ENCODE measurements at places on chromosomes 2 and 18.
A peak's percentile ranks its signal among the peaks of the same experiment; 100 is the strongest.

DNA sequence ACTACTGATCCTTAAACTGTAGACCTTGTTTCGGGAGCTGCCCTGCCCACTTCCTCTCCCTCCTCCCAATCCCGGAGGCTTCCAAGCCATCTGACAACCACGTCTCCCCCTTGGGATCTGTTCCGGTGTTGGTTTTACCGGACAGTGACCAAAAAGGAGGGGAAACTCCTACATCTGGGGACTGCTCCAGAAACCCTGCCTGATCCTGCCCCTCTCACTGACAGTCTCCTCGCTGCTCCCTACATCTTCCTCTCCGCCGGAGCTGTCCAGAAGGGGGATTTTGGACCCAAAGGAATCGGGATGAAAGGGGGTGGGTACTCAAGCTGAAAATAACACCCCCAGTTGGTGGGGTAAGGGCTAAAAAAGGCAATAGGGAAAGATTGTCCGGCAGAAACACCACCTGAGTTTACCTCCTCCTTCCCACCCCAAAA, 1.5 kb downstream of the INO80D start:
- DNase-seq = peak; percentile 84

- DNase-seq = no peak
Measured at GRCh38 chr2:132911726-132912724, 242.0 kb upstream of the LYPD1 start.

- DNase-seq = peak; percentile 23
Measured at GRCh38 chr2:232668805-232669444, 28.2 kb upstream of the GIGYF2 start.

DNA sequence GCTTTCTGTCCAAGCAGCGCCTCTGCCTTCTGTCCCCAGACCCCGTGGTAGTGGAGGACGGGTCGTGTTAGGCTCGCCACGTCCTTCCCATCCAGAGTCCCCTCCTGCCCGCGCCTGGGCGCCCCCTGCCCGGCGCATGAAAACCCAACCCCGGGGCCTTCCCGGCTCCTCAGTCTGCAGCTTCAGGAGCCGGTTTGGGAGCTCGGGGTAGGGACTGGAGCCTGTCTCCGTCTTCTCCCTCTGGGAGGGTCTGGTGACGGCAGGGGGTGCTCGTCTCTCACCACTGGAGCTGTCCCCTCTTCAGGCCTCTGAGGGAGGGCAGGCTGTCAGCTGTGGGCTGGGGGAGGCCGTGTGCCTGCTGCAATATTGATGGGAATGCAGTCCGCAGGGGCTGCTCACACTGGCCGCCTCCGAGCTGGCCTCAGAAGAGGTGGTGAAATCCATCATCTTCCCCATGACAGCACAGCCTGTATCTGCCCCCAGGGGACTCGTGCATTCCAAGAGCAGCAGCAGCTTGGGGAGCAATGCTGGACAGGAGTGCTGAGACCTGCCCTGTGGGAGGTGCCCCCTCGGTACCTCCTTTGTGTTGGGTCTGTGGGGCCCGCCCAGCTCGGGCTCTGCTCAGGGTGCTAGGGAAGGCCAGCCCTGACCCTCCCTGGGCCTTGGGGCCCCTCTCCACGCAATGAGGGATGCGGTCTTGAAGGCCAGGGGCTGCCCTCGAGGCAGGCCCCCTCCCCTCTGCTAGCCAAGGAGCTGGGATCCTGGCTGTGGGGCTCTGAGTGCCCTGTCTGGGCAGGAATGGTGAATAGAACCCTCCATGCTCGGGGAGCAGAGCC, 17.8 kb upstream of the KLHL30 start:
- peak; percentile 31 for DNase-seq

- DNase-seq = no peak
Measured at GRCh38 chr2:86464652-86465051, 23.5 kb downstream of the KDM3A start.

- peak; percentile 78 for DNase-seq
Measured at GRCh38 chr2:223995569-223995968, 38.3 kb downstream of the MRPL44 start.

- DNase-seq = peak; percentile 42
Measured at GRCh38 chr2:169509298-169509885, at the start of gene KLHL41. Gene KLHL41, plus strand, starts transcription at chr2:169509702. Its CDS starts 77 bp downstream, at chr2:169509779.

DNA sequence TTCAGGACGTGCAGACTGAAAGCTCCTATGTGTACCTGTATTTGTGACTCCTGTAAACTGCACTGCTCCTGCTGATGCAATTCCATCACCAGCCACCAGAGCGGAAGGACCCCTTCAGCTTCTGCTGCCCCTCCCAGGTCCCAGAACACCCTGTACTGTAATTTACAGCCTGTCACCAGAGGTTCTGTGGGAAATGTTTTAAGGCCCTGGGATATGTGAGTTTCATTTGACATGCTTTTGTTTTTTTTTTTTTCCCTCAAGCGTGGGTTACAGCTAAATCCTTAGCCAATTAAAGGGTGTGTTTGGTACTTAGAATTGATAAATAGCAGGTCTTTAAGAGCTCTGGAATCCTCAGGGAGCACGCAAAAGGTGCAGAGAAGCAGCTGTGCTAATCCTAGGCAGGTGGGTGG, 79.4 kb downstream of the KCTD1 start:
- no peak for DNase-seq

GRCh38 chr2:154229966-154230365, 358.2 kb downstream of the GALNT13 start:
- no peak for DNase-seq

DNA sequence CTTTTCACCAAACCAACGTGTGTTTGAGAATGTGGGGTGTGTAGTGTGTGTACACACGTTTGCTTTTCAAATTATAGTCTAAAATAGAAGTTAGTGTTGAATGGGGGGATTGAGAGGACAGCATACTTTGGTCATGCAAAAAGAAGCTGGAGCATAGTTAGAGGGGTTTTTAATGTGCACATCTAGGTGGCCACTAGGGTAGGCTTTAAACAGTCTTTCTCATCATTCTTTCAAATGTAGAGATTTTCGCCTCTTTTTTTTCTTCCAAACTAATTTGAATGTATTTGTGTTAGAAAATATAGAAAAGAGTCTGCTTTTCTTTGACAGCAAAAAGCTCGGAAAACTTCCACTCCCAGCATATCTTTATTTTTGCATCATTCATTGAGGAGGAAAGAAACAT, 165.2 kb upstream of the MYO3B start:
- no peak for DNase-seq

DNA sequence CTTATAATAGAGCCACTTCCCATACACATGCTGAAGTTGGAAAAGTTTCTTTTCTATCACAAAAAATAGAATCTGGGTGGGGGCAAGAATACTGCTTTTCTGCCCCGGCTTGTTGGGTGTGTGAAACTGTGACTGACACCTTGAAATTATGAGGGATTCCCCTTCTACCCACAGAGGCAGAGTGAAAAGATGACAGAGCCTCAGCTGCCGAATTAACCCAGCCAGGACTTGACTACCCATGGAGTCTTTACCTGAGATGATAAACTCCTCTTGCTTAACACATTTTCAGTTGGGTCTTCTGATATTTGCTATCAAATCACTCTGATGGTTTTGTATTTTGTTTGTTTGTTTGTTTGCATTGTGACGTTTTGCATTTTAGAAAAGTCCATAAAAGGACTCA, 66.0 kb upstream of the PMAIP1 start:
- DNase-seq = no peak

- peak; percentile 51 for DNase-seq
Measured at GRCh38 chr2:188518381-188518780, 226.7 kb downstream of the GULP1 start.

DNA sequence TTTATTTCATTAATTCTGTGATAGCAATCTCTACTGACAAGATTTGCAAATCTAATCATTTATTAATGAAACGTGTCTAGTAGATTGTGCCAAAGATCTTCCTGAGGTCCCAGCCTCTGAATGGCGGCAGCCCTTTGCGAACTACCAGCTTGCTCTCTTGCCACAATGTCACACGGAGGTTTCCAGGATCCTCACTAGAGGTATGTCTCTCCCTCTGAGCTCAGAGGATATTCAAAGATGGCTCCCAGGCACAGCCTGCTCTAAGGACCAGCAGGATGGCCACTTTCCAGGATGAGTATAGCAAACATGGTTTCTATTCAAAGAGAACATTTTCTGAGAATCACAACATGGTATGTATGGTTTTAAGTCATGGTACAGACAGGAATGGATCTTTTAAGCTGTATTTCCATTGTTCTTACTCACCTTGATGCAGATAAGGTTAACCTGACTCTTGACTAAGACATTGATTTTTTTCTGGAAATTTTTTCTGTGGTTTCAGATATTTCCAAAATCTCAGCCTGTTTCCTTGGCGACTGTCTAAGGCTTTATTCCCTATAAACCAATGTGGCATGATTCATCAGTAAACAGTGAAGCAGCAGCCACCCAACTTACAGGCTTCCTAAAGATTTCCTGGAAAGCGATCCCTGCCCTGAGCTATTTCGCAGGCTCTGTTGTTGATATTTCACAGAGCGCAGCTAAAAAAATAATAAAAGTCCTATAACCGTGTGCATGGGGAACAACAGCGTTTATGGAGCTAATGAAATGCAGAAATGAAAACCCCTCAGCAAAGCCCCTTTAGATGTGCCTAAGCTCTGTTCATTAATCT, 54.1 kb upstream of the KLF7 start:
- DNase-seq = peak; percentile 90

DNA sequence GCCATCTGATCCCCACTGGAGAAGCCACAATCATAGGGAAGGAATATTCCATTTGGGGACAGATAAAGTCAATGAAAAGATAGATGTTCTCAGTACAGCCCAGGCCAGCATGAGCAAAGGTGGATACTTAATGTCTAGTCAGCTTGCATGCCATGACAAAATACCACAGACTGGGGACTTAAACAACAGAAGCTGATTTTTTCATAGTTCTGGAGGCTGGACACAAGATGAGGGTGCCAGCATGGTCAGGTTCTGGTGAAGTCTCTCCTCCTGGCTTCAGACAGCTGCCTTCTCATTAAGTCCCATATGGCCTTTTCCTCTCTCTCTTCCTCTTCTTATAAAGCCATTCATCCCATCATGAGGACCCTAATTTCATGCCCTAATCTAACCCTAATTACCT, 116.1 kb upstream of the CYP1B1 start:
- DNase-seq = no peak

GRCh38 chr2:63861220-63861822, 19.6 kb downstream of the UGP2 start:
- DNase-seq = peak; percentile 64

DNA sequence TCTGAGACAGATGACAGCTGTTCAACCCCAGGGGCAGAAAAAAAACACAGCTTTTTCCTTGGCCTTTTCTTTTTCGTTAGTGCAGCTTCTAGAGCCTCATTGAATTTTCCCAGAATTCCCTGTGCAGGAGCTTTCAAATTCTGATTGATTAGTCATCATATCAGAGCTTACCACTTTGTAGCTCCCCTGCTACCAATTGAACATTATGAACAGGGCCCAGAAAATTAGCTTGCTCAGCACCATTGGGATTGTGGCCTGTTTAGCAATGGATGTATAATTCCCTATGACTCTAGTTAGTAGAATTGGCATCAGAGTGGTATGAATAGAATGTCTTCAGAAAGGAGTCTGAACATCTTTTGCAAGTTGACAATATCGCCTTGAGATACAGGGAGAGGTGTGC, 631.1 kb downstream of the DCC start:
- DNase-seq = no peak

GRCh38 chr18:49768051-49768391, 45.3 kb downstream of the ACAA2 start:
- peak; percentile 51 for DNase-seq

GRCh38 chr2:118380915-118381653, 292.8 kb downstream of the INSIG2 start:
- no peak for DNase-seq

- no peak for DNase-seq
Measured at GRCh38 chr2:16256601-16257321, 316.4 kb downstream of the MYCN start.

GRCh38 chr18:65592435-65592834, 158.4 kb upstream of the CDH7 start:
- DNase-seq = no peak

DNA sequence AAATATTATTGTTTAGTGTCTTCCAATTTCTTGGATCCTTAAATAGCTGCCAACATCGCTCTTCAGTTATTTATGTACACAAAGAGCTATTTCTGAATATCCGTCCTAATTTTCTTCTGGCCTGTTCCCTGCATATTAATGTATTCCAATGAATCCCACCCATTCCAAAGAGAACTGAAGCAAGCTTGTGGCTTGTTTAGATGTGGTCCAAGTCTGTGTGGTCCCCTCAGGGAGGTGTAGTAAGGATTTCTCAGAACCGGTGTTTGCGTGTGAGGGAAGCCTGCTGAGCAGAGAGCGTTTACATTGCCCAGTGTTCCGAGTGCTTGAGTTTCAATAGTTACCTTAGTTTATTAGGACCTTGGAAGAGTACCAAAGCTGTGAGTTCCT, 25.1 kb upstream of the IL1R1 start:
- DNase-seq = no peak

DNA sequence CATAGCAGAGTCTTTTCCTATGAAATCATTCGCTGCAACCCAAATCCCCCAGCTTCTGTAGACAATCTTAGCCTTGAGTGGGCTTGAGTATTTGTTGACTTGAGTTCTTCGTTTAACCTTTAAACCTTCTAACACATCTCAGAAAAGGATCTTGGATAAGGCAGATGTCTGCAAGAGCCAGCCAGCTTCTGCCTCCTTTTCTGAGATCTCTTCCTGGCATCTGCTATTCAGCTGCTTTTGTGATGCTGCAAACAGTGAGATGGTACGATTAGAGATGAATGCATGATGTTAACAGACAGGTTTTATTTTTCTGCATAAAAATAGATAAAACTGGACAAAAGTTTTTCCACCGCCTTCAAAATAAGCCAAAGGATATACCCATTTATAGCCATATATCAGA, 37.5 kb downstream of the NRP2 start:
- DNase-seq = no peak

DNA sequence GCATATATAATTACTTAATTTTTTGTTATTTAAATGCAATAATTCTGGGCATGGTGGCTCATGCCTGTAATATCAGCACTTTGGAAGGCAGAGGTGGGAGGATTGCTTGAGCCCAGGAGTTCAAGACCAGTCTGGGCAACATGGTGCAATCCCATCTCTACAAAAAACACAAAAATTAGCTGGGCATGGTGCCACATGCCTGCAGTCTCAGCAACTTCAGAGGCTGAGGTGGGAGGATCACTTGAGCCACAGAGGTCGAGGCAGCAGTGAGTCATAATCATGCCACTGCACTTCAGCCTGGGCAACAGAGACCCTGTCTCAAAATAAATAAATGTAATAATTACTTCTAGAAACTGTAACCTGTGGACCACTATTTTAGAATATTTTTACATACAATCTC, 21.5 kb upstream of the TMEM87B start:
- DNase-seq = no peak

DNA sequence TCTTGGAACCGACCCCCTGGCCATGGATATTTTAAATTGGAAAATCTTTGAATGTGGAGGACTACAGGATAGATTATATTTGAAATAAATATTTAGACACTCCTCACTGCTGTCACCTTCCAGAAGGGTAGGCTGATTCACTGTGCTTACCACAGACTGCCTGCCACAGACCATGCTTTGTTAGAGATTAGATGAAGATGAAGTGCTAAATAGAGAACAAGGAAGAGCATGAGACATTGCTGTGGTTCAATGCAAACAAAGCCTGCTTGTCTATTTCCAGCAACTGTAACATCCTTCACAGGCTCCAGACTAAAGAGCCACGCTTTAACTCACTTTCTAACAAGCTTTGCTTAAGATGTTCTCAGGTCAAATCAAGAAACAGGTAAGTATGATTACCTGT, 81.0 kb upstream of the TMEM17 start:
- DNase-seq = peak; percentile 79

GRCh38 chr2:209663139-209663538, 108.5 kb upstream of the UNC80 start:
- peak; percentile 63 for DNase-seq

GRCh38 chr2:217106650-217107014, 246.8 kb upstream of the TNP1 start:
- peak; percentile 90 for DNase-seq

- no peak for DNase-seq
Measured at GRCh38 chr18:46562674-46563192, 94.3 kb downstream of the LOXHD1 start.
